ENCODE measurements at places on chromosomes 4 and X.

GRCh38 chrX:2226906-2227656 lies 273.7 kb downstream of the DHRSX start:
- DNase-seq: no peak

DNA sequence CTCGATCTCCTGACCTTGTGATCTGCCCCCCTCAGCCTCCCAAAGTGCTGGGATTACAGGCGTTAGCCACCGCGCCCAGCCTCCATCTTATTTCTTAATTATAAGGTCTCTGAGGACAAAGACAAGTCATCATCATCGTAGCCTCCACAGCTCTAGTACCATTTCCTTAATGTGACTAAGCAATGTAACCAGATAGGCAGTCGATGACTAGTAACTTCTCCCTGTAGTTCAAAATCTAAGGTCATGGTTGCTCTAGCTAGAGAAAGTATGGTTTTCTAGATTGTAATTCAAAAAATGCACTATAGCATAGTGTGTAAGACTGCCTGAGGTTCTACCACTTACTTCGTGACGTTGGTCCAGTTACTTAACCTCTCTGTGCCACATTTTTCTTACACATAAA lies 6.9 kb downstream of the SLC39A8 start:
- no peak for DNase-seq

GRCh38 chr4:106893395-106893881 lies 142.7 kb downstream of the DKK2 start:
- DNase-seq: no peak

GRCh38 chr4:23279377-23279986 lies 586.7 kb downstream of the GBA3 start:
- DNase-seq: no peak

DNA sequence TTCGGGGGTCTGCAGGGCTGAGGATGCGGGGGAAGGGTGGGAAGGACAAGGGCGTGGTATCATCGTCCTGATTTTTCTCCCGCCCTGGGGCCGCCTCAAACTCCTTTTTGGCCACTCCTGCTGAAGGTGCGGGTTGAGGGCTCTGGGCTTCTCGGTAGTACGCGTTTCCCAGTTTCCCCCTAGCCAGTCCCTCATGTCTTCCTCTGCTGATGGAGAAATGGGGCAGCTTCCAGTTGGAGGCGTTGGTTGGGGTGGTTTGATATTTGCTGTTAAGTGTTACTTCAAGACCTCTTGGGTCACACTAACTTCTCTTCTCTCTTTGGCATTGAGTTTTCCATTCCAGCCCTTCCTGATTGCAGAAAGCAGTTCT lies 482 bp downstream of the GSTCD start:
- peak; percentile 29 for DNase-seq

GRCh38 chr4:113784497-113785250 lies 23.1 kb upstream of the CAMK2D start:
- no peak for DNase-seq

DNA sequence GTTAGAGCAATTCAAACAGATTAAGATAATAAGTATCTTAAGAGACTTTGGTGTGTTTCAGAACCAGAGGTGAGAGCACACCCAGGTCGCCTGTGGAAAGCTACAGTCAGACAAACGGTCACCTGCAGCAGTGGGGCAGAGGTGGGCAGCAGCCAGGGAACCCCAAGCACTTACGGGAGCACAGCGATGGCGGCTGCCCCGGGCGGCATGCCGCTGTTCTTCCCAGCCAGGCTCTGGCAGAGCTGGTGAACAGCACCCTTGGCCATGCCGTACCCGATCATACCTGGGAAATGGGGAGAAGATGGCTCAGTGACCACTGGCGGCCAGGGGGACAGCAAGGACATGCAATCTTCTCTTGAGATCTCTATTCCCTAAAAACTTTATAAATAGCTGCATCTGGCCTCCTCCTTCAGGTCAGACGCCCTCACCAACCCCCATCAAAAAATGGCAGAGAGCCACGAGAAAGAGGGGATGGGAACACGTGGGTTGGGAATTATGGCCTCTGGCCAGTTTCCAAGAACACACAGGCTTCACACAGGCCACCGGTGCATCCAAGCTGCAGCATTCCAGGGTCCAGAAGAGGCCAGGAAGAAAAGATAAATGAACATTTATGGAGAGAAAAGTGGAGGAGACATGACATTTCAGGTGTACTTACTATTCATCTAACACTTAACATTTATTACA lies 19.7 kb downstream of the QDPR start:
- DNase-seq: no peak

GRCh38 chrX:100316987-100317386 lies 93.1 kb downstream of the PCDH19 start:
- peak; percentile 9 for DNase-seq

- DNase-seq: peak; percentile 82
Measured at GRCh38 chrX:107776649-107777535, 641 bp upstream of the NCBP2L start.

DNA sequence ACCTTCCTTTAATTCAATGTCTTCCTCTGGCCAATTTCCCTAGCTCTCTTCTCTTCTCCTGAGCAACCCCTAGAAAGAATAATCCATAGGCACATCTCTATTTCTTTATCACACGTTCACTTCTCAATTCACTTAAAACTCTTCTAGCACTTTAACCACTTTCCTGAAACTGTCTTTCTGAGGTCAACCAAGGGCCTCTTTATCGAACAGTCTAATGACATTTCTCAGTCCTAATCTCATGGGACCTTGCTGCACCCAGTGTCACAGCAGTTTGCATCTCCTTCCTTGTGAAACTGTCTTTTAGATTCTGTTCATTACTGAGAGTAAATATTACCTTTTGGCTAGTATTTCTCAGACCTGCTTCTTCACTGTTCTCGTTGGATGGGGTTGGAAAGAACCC lies 285.3 kb upstream of the RASGEF1B start:
- DNase-seq: no peak

GRCh38 chr4:169128902-169129301 lies 118.8 kb upstream of the CBR4 start:
- peak; percentile 14 for DNase-seq

DNA sequence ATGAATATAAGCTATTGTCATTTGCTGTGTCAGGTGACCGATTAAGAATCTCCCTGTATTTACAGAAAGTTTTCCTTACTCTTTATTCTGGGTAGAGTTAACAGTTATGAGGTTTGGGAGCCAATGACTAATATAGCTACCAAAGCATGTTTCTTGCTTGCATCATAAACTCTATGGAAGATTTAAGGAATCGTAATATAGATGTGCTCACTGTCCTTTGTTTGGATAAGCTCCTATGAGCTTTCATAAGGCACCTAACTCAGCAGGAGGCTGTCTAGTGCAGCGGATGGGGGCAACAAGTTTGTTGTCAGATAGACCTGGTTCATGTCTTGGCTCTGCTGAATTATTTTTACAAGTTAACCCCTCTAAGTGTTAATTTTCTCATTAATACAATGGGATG lies 75.0 kb upstream of the PAQR3 start:
- peak; percentile 11 for DNase-seq

DNA sequence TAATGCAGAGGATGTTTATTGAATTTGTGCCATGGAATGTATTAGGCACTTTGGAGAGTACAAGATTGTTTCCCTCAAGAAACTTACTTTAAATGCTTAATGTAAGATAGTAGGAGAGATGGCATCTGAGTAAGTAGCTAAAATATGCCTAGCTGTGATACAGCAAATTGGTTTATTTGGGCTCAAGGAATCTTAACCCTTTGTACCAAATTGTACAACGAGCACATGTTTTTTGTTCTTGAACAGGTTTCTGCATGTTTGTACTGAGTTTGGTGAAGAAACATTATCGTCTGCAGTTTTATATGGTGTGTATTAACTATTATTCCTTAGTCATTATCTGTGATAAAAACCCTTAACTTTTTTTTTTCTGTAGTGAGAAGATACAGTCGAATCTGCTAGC lies 48.6 kb downstream of the CDS1 start:
- DNase-seq: no peak

DNA sequence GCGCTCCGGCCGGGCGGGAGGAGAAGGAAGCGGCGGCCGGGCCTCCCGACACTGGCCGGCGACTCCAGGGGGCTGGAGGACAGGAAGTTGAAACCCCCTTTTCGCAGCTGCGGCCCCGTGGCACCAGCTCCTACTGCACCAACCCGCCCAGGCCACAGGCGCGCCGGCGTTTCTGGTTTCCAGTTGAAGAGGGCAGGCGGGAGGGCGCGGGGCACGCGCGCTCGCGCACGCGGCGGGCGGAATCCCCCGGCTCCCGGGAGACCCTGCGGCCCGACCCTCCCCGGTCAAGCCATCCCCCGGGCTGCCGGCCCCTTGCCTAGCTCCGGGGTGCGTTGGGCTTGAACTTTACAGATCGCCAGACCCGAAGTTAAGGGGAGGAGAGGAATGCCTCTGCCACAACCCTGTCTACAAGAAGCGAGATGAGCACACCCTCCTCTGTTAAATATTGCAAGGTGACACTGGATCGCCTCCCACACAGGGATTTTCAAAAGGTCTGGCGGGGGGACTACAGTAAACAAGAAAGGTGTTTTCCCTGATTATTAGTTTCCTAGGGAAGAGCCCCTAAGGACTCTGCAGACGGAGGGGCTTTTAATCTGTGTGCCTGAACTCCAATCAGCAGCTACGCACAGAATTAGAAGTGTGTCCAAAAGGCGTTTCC lies 1.4 kb downstream of the ELOVL6 start:
- DNase-seq: peak; percentile 35

DNA sequence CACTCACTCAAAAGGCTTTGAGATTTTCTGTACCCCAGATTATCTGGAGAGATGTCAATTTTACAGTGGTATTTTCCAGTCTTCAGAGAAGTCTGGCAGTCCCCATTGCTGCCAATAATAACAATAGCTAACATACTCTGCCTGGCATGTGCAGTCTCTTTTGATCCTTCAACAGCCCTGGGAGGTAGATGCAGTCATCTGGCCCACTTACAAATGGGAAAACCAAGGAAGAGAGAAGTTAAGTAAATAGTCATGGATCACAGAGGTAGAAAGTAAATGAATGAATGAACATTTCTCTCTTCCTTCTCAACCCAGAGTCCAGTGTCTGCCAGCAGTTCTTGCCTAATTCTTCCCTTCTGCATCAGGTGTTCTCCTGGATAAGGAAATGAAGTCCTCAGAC lies 113.0 kb upstream of the EDNRA start:
- no peak for DNase-seq

GRCh38 chrX:138485767-138486166 lies 225.8 kb downstream of the FGF13 start:
- no peak for DNase-seq

- DNase-seq: no peak
Measured at GRCh38 chr4:103918214-103918613, 198.4 kb upstream of the TACR3 start.

GRCh38 chr4:177964693-177965168 lies 522.5 kb upstream of the AGA start:
- no peak for DNase-seq

- DNase-seq: no peak
Measured at GRCh38 chrX:386239-386767, 404 bp downstream of the PPP2R3B start.

GRCh38 chr4:147760176-147760575 lies 28.3 kb downstream of the ARHGAP10 start:
- DNase-seq: no peak

DNA sequence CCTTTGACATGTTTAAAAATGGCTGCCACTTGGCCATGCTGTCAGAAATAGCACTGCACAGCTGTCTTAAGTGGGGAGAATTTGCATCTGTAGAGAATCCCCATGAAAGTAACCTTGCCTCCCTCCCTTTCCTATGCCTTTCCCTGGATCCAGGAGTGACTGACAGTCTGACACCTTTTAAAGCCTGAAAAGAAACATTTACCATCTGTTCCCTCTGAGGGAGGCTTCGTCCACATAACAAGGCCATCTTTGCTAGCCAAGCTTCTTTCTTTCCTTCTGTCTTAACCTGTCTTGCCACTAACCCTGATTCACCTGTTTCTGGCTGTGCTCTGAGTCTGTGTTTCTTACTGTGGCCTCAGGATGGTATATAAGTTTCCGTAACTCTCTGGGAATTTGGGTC lies 21.3 kb upstream of the AADAT start:
- no peak for DNase-seq
